Tibial artery (tissue), 4 donors: ENCODE measurements at places on chromosomes 1 and 21.
A peak's percentile ranks its signal among the peaks of the same experiment; 100 is the strongest.

GRCh38 chr1:69523461-69523860, 44.3 kb upstream of the LRRC7 start:
- no peak overlapping the region for H3K4me3 ChIP-seq
- no peaks in the 10 kb centered on the region for H3K36me3 ChIP-seq
- H3K4me1 ChIP-seq = no peaks in the 10 kb centered on the region
- H3K27me3 ChIP-seq = no peaks in the 10 kb centered on the region
- no peak overlapping the region for H3K27ac ChIP-seq

- no peak for DNase-seq
- H3K4me1 ChIP-seq = peaks cover 20% of the 10 kb centered on the region
- no peak overlapping the region for H3K27ac ChIP-seq
- no peaks in the 10 kb centered on the region for H3K27me3 ChIP-seq
- H3K36me3 ChIP-seq = peaks cover 3% of the 10 kb centered on the region
- no peak overlapping the region for H3K4me3 ChIP-seq
These were observed 6.7 kb downstream of the KIAA0040 start for GRCh38 chr1:175185903-175186302.

DNA sequence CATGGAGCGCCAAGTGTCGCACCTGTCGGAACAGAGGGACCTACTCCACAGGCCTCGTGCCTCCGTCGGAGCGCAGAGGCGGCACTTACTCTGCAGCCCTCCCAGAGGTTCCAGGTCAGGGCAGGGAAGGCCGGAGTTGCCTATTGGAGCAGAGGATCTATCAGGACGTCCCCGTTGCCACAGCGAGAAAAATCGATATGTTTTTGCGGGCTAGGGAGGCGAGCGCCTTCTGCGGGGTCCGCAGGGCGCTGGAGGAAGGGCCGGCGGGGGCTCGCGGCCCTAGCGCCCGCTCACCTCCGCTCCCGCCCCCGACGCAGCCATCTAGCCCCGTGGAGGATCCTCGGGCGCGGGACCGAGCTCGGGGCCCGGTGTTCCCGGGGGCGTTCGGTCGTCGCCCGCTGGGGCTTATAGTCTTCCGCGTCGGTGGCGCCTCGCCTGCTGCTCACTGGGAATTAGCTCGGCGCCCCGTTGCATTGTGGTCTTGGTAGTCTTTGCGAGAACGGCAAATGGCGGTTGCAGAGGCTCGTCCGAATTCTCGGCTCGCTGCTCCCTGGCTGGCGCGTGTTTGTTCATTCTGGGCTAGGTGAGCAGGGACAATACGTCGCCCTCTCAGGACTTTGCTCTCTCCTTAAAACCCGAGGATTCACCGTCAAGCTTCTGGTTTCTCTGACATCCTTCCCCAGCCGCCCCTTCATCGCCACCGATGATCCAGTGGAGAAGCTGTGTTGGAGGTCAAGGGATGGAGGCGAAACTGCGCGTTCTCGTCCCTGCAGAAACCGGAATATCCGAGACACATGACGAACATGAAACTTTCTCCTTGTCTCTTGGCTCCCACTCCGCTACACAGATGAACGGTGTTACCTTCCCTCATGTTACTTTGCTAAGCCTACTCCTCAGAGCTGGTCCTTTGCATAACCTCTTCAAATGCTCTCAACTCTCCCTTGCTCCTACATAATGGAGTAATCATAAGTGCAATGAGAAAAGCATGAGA, at the start of gene JTB:
Gene JTB, minus strand, starts transcription at position 425 of the 991 bp plus-strand sequence. Its CDS starts 422 bp downstream, at position 3.
- peaks cover 41% of the 10 kb centered on the region for H3K36me3 ChIP-seq
- peak; percentile 92 for DNase-seq
- H3K4me1 ChIP-seq = peaks cover 23% of the 10 kb centered on the region

- no peak for DNase-seq
- peaks cover 50% of the 10 kb centered on the region for H3K27me3 ChIP-seq
- no peaks in the 10 kb centered on the region for H3K36me3 ChIP-seq
These were observed 9.6 kb downstream of the ACKR1 start for GRCh38 chr1:159214149-159214760.

GRCh38 chr21:26550326-26550725, 22.8 kb downstream of the CYYR1 start:
- no peaks in the 10 kb centered on the region for H3K4me1 ChIP-seq
- DNase-seq = no peak
- no peaks in the 10 kb centered on the region for H3K36me3 ChIP-seq
- no peaks in the 10 kb centered on the region for H3K27me3 ChIP-seq
- H3K27ac ChIP-seq = no peak overlapping the region

GRCh38 chr1:9281071-9281827, 11.4 kb upstream of the SPSB1 start:
- DNase-seq = no peak
- no peaks in the 10 kb centered on the region for H3K27me3 ChIP-seq

GRCh38 chr21:27677546-27677945, 710.7 kb upstream of the ADAMTS5 start:
- H3K27ac ChIP-seq = no peak overlapping the region
- no peaks in the 10 kb centered on the region for H3K27me3 ChIP-seq
- no peak for DNase-seq
- no peak overlapping the region for H3K4me3 ChIP-seq

DNA sequence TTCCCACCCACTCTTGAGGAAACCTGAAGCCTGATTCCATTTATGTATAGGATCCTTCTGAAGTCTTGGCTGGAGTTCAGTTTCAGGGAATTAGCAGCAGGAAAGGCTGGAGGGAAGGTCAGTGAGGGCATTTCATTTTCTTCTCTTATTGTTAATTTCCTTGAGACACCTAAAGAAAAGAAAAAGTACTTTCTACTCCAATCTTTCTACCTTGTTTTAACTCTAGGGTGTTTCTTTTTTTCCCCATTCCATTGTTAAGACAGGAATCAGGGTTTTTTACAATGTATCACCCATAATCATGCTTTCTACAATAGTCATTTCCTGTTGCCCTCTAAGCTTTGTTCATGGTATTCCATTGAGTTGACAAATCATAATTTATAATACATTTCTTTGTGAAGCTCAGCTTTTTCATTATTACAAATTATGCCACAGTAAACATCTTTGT, 27.4 kb downstream of the SNRPE start:
- H3K27ac ChIP-seq = no peak overlapping the region
- no peak for DNase-seq
- H3K4me3 ChIP-seq = no peak overlapping the region
- H3K4me1 ChIP-seq = no peaks in the 10 kb centered on the region
- no peaks in the 10 kb centered on the region for H3K36me3 ChIP-seq
- H3K27me3 ChIP-seq = no peaks in the 10 kb centered on the region

- no peak overlapping the region for H3K27ac ChIP-seq
- H3K36me3 ChIP-seq = no peaks in the 10 kb centered on the region
- H3K27me3 ChIP-seq = no peaks in the 10 kb centered on the region
- H3K4me1 ChIP-seq = peaks cover 5% of the 10 kb centered on the region
- no peak overlapping the region for H3K4me3 ChIP-seq
- no peak for DNase-seq
These were observed 18.5 kb downstream of the NTMT2 start for GRCh38 chr1:170164103-170164763.

DNA sequence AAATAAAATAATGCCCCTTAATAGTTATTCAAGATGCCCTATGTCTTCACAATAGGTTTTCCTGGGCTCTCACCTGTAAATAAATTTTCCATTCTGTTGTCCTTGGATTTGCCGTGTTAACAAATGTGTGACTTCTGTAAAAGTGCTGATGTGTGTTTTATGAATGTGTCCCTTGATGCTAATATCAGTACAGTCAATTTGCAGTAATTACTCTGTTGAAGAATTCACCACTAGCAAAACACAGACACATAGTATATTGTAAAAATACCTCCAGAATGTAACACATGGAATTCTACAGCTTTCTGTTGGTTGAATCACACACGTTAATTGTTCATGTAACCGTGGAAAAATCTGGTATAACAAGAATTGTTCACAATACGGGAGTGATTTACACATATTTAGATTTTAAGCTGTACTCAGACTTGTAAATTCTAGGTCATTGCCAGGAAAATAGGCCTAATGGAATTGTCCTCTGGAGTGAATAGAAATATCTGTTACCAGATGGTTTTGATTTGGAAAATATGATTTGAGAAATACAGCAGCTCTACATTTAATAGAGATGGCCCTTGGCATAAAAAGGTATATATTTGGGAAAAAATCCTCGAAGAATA, 36.7 kb upstream of the KCNK2 start:
- H3K4me1 ChIP-seq = no peaks in the 10 kb centered on the region
- H3K27me3 ChIP-seq = no peaks in the 10 kb centered on the region
- no peak overlapping the region for H3K4me3 ChIP-seq
- no peak for DNase-seq

- no peaks in the 10 kb centered on the region for H3K27me3 ChIP-seq
- peaks cover 89% of the 10 kb centered on the region for H3K36me3 ChIP-seq
- H3K4me3 ChIP-seq = no peak overlapping the region
- H3K4me1 ChIP-seq = no peaks in the 10 kb centered on the region
These were observed 34.6 kb upstream of the DIP2A start for GRCh38 chr21:46424039-46424591.

DNA sequence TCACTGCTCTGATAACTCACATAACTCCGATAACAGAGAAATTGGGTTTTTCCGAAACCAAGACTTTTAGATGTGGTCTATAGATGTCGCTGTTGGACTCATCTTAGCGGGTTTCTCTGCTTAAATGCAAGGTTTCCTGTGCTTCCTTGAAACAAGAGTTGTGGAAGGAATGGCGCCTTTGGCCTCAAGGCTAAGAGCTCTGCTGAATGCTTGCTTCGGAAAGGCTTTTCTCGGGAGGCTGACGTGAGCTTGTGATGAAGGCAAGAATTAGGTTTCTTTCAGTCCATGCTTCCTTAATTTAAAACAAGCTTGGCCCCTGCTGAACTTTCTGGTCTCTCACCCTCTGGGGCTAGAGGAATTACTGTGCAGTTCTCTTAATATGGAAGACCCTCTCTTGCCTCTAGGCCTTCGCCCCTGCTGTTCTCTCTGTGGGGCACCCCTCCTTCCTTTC, 113.5 kb downstream of the MAP3K21 start:
- H3K36me3 ChIP-seq = no peaks in the 10 kb centered on the region
- DNase-seq = no peak
- H3K4me3 ChIP-seq = no peak overlapping the region
- H3K27ac ChIP-seq = no peak overlapping the region

GRCh38 chr21:32001390-32001789, 128.6 kb downstream of the HUNK start:
- H3K36me3 ChIP-seq = no peaks in the 10 kb centered on the region
- no peaks in the 10 kb centered on the region for H3K27me3 ChIP-seq
- DNase-seq = no peak
- H3K27ac ChIP-seq = no peak overlapping the region
- no peak overlapping the region for H3K4me3 ChIP-seq
- H3K4me1 ChIP-seq = no peaks in the 10 kb centered on the region

- H3K4me3 ChIP-seq = no peak overlapping the region
- H3K27me3 ChIP-seq = no peaks in the 10 kb centered on the region
- H3K36me3 ChIP-seq = no peaks in the 10 kb centered on the region
- H3K27ac ChIP-seq = no peak overlapping the region
- no peak for DNase-seq
These were observed 5.0 kb upstream of the ADAMTSL4 start for GRCh38 chr1:150544204-150544603.

DNA sequence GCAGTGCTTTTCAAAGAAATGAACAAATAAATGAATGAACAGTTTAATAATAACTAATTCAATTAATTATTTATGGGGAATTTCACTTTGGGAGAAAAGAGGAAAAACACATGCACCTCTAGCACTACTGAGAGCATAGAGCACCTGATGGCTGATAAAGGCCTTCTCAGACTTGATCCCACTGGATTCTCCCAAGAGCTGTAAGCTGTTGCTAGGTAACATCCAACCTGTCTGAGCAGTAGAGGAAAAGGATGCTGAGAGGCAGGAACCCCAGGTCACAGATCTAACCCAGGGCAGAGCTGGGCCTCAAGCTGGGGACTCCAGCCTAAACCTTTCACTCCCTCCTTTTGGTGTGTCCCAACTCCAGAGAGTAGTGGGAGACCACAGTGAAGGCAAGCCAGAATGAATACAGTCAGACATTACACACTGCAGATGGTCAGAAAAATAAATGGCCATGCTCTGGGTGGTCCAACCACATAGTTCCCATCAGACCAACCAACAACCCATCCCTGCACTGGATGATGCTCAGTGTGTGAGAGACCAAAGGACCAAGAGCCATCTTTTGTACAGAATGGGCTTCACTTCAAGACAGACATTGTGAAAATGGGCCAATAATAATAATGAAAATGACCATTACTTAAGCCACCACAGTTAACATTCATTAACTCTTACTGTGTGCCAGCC, 15.4 kb downstream of the TRABD2B start:
- H3K4me3 ChIP-seq = no peak overlapping the region
- H3K4me1 ChIP-seq = peaks cover 73% of the 10 kb centered on the region
- H3K36me3 ChIP-seq = no peaks in the 10 kb centered on the region
- no peaks in the 10 kb centered on the region for H3K27me3 ChIP-seq
- no peak overlapping the region for H3K27ac ChIP-seq

GRCh38 chr1:183291802-183292514, 105.9 kb downstream of the LAMC2 start:
- DNase-seq = no peak
- no peaks in the 10 kb centered on the region for H3K4me1 ChIP-seq
- H3K36me3 ChIP-seq = no peaks in the 10 kb centered on the region
- H3K27ac ChIP-seq = peak overlapping the region; percentile 63

DNA sequence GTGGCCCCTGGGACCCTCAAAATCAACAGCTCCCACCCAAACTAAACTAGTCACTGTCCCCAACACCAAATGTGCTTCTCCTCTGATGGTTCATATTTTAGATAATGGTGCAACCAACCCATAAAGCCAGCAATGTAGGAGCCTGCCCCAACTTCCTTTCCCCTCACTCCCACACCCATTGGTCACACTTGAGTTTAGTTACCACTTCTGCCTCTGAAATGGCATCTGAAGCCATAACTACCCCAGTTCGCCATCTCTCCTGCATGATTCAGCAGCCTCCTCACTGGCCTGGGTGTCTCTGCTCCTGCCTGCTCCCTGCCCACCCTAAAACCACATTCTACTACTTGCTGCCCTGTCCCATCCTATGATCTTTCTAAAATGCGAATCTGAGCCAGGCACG, 3.4 kb upstream of the CDCP2 start:
- peaks cover 13% of the 10 kb centered on the region for H3K4me1 ChIP-seq
- H3K4me3 ChIP-seq = no peak overlapping the region
- DNase-seq = no peak
- H3K27ac ChIP-seq = no peak overlapping the region
- no peaks in the 10 kb centered on the region for H3K36me3 ChIP-seq
